ENCODE measurements at places on chromosomes 11 and 22.

DNA sequence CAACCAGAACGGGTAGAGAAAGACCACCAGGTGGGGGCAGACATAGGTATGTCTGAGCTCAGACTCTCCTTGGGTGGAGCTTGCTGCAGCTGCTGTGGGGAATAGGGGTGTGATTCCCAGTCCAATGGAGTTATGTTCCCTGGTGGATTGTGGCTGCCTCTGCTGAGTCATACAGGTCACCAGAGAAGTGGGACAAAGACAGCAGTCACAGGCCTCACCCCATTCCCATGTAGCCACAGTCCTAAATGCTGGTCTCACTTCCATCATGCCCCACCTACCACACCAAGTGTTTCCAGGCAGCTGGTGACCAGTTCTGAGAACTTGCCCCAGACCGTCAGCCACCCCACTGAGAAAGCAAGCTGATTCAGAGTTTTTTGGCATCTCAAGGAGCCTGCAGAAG, 17.5 kb downstream of the OR52E5 start:
- no peak for DNase-seq

DNA sequence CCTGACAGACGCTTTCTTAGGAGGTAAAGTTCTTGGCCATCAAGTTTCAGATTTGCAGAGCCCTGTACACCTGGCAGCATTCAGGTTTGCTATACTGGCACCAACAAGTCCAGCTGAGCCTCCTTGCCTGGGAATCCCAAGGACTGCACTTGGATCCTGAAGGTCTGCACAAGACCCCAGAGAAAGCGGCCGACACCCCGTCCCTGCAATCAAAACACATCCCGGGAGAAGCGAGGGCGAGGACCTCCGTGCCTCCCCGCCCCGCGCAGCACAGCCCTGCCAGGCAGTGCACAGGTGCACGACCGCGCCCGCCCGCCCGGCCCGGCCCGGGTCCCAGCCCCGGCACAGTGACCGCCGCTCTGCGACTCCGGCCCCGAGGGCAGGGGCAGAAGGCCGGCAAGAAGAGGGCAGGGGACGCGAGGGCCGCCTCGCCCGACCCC, 559 bp downstream of the MRTFA start:
- DNase-seq: no peak

- no peak for DNase-seq
Measured at GRCh38 chr22:46547883-46548244, 10.4 kb upstream of the CELSR1 start.

- DNase-seq: no peak
Measured at GRCh38 chr22:46568102-46568809, 30.8 kb upstream of the CELSR1 start.

DNA sequence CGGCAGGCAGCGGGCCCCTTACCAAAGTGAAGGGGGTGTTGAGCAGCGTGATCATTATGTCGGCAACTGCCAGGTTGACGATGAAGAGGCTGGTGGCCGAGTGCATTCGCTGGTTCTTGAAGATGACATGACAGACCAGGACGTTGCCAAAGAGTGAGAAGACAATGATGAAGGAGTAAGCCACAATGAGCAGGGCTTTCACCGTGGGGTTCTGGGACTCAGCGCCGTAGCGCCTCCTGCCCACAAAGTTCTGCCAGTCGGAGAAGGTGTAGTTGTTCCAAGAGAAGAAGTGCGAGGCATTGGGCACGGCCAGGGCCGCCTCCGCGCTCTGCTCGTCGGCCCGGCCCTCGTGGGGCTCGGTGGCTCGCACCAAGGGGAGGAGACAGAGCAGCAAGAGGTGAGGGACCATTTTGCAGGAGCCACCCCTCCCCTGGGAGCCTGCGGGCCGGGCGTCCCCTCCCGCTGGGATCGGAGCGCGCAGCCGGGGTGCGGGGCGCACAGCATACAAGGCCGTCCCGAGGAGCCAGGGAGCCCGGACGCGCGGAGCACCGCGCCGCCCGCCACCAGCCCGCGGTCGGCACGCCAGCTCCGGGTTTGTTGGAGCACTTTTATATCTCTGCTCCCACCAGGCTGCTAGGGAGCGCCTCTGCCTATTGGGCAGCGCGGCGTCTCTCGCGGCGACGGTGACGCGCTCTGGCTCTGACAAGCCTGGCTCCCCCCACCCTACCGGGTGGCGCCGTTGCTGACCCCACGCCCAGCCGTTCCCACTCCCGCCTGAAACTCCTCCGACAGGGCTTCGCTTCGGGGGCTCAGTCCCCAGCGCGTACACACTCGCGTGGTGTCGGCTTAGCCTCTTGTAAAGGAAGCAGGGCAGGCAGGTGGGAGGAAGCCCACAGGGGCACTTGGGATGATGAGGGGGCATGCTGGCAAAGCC, at the start of gene GPR83:
Gene GPR83 (minus strand): TSS at position 581 of the 934 bp plus-strand sequence. CDS start 172 bp downstream, at position 409.
- DNase-seq: no peak

DNA sequence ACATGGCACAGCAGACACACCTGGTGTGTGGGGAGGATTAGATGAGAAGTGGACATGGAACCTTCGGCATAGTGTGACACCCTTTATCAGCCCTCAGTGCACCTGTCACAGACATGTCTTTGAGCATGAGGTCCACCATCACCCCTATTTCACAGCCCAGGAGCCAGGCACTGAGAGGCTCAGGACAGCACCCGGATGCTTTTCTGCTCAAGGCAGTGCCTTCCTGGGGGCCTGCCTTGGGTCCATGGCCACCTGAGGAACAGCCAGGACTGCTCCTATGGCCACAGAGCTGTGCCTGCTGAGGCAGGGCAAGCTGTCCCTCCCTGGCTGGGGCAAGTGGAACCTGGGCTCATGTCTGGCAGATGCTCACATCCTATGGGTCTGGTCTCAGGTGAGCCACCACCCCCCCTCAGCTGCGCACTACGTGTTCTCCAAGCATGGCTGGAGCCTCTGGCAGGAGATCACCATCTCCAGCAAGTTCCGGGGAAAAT, 75.8 kb downstream of the MORC2 start:
- DNase-seq: no peak

- no peak for DNase-seq
Measured at GRCh38 chr11:35247863-35248262, 108.9 kb downstream of the CD44 start.

GRCh38 chr22:29528144-29528543, 25.4 kb downstream of the THOC5 start:
- DNase-seq: no peak

- no peak for DNase-seq
Measured at GRCh38 chr22:19497245-19497644, 17.5 kb downstream of the CDC45 start.

DNA sequence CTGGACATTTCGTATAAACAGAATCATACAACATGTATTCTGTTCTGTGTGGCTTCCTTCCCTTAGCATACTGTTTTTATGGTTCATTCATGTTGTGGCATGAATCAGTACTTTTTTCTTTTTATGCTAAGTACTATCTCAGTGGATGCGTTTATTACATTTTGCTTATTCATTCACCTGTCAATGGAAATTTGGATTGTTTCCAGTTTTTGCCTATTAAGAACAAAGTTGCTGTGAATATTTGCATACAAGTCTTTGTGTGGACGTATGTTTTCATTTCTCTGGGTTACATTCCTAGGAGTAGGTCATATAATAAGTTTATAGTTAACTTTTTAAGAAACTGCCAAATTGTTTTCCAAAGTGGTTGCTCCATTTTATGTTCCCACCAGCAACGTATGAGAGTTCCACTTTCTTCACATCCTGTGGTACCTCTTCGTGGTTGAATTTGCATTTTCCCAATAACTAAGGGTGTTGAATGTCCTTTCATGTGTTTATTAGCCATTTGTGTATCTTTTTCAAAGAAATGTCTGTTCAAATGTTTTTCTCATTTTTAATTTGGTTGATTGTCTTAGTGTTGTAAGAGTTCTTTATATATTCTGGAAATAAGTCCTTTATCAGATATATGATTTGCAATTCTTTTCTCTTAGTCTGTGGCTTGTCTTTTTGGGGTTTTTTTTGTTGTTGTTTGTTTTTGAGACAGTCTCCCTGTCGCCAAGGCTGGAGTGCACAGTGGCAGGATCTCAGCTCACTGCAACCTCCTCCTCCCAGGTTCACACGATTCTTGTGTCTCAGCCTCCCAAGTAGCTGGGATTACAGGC, 46.0 kb upstream of the MICAL2 start:
- no peak for DNase-seq

DNA sequence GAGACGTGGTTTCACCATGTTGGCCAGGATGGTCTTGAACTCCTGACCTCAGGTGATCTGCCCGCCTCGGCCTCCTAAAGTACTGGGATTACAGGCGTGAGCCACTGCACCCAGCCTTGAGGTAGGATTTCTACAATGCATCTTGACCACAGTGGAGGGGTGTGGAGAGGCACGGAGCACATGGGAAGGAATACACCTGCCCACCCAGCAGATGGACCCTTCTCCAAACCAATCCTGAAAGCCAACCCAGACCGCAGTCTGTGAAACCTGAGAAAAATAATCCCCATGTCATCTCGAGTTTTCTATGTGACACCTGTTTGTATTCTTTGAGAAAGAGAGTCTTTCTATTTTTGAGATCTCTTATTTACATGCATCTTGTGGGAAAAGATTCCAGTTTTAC, 32.5 kb downstream of the LGR4 start:
- no peak for DNase-seq

- no peak for DNase-seq
Measured at GRCh38 chr22:26527574-26528465, 15.5 kb upstream of the TFIP11 start.

DNA sequence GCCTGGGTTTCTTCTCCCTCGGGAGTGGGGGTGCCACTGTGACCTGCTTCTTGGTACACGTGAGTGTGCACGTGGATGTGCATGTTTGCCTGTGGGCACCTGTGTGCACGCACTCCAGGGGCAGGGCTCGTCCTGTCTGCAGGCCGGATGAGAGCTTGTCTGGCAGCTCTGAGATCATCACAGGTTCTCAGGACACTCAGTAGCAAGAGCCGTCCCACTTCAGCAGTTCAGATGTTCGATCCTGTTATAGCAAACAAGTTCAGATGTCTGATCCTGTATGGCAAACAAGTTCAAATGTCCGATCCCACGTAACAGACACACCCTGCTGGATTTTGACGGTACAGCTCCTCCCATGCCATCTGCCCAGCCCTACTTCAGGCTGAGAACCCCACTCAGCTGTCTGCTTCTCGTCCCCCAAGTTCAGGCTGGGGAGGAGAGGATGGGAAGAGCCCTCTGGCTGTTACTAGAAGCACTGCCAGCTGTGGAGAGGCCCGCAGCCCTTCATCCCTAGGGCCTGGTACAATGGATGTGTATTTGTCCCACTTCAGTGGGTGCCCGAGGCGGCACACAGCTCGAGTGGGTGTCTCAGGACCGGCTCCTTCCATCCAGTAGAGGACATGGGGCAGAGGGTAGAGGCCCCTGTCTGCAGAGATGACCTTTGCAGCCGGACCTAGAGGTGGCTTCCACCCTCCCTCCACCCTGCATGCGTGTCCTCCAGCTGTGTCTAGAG, 1126.9 kb downstream of the BRD1 start:
- no peak for DNase-seq

- no peak for DNase-seq
Measured at GRCh38 chr11:2348986-2349385, 28.1 kb upstream of the CD81 start.

DNA sequence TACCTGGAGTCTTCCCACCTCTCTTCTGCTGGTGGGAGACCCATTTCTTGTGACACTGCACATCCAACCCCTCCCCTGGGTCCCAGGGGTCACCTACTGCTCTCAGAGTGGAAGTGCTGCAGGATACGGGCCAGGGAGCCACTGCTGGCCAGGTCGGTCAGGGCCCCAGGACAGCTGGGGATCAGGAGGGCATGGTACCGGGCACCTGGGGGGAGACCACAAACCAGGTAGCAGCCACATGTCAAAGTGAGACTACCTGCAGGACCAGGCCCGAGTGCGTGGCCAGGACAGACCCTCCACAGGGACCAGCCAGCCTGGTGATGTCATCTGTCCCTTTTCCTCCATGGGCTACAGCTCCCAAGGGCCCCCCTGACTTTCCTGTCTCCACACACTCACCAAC, 3.9 kb downstream of the GATD1 start:
- DNase-seq: no peak

Measured in T47D (cell line).